ENCODE measurements at places on chromosomes 11 and 22.

- DNase-seq, result no peak
Observed at GRCh38 chr22:36218648-36219193, 17.1 kb upstream of the APOL4 start.

GRCh38 chr22:23257889-23258825 lies 77.8 kb downstream of the BCR start:
- no peak for DNase-seq

- DNase-seq, result no peak
Observed at GRCh38 chr11:23569134-23569533, 708.9 kb upstream of the CCDC179 start.

GRCh38 chr11:69152733-69153421 lies 2.9 kb upstream of the SMIM38 start:
- peak; percentile 31 for DNase-seq

DNA sequence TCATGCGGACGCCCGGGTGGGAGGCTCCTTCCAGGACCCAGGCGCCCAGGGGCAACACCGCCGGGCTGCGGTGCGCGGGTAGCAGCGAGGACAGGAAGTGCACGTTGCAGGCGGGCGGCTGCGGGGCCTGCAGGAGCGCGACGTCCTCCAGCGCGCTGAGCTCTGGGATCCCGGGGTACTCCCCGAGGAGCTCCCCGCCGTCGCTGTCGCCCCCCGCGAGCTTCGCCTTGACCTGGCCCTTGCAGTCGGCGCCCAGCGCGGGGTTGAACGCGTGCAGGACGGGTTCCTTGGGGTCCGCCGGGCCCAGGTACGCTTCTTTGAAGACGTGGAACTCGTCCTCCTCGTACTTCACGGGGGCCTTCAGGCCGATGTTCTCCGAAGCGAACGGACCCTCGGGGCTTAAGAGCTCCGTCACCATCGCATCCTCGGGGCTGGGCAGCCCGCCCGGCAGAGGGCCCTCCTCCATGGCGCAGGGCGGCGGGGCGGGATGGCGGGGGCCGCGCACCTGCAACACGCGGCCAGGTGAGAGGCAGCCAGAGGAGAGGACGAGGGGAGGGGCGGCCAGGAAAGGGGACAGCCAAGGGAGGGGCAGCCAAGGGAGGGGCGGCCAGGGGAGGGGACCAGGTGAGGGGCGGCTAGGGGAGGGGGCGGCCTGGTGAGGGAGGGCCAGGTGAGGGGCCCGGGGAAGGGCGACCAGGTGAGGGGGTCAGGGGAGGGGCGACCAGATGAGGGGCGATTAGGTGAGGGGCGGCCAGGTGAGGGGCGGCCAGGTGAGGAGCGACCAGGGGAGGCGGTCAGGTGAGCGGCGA lies 921 bp downstream of the TESMIN start:
- DNase-seq, result peak; percentile 87

GRCh38 chr11:30573951-30574350 lies 12.2 kb downstream of the MPPED2 start:
- DNase-seq, result no peak

- DNase-seq, result no peak
Observed at GRCh38 chr11:134815404-134815803, 403.4 kb upstream of the B3GAT1 start.

DNA sequence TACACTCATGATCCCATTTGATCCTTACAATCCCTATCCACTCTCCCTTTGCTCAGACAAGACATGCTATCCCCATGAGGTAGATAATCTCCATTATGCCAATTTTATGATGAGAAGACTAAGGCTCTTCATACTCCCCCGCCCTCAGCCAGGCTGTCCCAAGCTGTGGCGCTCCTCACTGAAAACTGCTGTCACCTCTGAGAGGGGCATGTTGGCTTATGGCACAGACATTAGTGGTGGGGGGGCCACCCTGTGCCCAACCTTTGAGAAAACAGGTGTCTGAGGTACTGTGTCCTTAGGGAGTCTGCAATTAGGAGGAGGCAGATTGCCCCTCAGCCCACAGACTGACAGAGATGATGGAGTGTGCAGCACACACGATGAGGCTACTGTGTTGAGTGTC lies 2.4 kb downstream of the DDTL start:
- DNase-seq, result no peak

DNA sequence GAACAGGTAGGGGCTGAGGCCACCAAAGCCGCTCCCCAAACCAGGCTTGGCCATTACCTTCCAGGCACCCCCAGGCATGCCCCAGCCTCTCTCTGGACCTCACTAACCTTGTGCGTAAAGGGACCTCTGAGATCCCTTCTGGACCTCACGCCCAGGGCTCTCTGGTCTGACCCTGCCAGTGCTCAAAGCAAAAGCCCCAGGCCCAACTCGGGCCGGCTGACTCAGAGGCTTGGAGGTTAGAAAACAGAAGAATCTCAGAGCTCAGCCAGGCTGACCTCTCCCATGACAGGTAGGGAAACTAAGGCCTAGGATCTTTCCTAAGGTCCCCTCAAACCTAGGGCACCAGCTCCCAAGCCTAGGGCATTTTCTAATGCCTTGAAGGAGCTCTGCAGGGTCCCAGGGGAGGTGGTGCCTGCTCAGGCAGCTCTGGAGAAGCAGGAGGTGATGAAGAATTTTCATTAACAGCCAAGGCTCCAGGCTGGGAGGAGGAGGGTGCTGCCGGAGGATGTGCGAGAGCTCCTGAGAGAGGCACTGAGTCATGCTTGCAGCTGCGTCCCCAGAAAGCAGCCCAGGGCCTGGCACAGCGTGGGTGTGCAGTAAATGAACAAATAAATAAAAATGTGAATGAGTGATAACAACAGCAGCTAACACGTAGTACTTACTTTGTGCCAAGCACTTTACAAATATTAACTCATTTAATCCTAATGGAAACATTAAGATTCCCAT lies 25.6 kb downstream of the ARRB1 start:
- no peak for DNase-seq

GRCh38 chr22:31488988-31489617 lies 539 bp downstream of the EIF4ENIF1 start:
- DNase-seq, result peak; percentile 65

DNA sequence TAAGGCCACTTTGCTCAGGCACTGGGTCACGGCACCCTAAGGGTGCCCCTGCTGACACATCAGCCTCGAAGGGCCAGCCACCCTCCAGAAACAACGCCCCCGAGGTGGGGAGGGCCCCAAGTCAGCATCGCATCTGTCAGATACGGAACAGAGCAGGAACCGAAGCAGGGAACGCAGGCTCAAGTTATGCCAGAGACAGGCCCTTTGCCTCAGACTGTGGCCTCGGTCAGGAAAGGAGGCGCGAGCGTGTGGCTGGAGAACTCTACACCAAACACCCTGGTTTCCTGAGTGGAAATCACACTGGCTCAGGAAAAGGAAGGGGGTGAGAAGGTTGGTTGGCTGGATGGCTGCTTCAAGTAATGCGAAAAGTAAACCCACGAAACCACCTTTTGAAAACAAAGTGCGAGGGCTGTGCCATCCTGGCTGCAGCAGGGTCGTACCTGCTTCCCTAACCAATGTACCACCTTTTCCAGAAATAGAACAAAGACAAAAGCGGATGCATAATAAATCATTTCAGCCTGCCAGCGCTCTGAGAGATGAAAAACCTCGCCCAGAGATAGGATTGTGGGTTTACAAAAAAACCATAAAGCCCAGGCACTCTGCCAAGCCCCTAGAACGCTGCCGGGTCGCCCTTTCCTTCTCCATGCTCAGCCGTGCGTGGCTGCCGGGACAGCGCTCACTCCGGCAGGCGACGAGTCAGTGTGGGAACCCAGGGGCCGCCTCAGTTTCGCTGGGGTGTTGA lies 38.6 kb downstream of the TRMU start:
- no peak for DNase-seq

- DNase-seq, result no peak
Observed at GRCh38 chr11:111476956-111477355, 35.2 kb downstream of the BTG4 start.

DNA sequence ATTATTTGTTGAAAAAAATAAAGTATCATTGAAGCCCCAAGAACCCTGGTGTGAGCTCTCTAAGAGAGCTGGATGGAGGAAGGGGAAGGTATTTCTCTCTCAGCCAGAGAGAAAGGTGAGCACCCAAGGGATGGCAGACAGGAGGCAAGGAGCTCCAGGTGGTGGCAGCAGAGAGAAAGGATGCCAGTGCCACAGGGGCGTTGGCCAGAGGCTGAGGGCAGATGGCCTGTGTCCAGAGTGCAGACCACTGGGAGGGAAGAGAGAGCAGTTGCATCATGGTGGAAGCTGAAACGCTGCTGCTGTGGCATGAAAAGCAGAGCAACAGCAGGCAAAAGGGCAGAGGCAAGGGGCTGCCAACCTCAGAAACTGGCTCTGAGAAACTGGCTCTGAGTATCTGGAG lies 8.5 kb downstream of the SPON1 start:
- DNase-seq, result peak; percentile 59

DNA sequence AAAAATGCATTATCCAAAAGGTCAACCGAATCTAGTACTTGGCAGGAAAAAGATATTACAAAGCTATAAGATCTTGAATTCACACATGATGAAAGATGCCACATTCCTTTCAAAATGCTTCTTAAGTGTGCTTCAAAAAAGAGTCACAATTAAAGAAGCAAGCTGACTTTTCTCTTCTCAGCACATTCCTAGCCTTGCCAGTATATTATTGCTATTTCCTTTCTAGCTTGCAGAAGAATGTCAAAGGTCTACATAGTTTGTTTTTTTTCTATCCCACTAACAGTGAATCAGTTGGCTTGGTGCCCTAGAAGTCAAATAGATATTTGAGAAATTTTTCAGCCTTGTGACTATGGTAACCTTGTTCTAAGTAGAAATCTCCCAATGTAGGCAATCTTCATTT lies 56.8 kb downstream of the GUCY1A2 start:
- no peak for DNase-seq

- peak; percentile 25 for DNase-seq
Observed at GRCh38 chr11:3809624-3809928, 1.2 kb downstream of the PGAP2 start.

DNA sequence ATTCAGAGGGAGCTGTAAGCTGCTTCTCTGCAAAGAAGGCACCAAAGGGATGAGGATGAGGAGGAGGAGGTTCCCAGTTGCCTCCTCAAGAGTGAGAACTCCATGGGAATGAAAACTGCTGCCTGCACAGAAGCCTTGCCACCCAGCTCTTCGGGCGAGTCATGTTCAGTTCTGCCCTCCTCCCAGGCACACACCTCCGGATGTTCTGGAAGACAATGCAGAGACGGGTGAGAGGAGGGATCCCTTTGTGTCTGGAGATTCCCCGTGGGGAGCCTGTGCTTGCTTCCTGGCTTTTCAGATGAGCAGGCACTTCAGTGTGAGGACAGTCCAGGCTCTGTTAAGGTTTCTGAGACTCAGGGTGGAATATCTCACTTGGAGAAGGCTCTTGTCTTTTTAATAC lies 295.6 kb downstream of the DDX10 start:
- peak; percentile 37 for DNase-seq

DNA sequence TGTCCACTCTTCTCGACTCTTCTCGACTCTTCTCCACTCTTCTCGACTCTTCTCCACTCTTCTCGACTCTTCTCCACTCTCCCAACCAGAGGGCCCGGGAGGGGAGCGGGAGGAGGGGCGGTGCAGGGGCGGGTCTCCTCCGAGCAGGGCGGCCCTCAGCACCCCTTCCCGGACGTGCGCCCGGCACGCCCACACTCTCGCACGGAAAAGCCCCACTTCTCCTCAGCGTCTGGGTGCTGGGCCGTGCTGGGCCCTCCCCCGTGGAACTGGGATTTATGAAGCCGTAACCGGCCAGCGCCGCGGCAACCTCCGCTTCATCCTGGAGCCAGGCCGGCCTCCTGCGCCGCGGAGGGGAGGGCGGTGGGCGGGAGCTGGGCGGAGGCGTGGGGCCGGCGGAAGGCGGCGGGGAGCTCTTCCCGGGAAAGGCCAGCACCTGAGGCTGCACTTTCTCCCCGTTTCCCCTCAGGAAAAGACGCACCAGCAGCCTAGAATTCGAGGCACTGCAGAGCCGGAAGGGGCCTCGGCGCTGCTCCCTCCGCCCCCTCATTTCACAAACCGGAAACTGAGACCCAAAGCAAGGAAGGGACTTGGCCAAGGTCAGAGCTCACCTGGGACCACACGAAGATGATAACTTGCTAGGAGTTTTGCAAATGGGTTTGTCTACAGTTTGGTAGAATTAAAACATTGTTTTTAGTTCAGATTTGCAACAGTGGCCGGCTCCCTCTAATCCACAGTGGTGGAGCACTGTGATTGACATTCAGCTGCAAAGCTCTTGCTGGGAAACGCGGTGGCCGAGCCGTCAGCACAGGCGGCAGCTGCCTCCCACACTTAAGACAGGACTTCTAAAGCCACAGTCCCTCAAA lies 31.6 kb upstream of the JAM3 start:
- DNase-seq, result peak; percentile 82

- DNase-seq, result no peak
Observed at GRCh38 chr11:14746857-14747395, 103.3 kb downstream of the PDE3B start.

DNA sequence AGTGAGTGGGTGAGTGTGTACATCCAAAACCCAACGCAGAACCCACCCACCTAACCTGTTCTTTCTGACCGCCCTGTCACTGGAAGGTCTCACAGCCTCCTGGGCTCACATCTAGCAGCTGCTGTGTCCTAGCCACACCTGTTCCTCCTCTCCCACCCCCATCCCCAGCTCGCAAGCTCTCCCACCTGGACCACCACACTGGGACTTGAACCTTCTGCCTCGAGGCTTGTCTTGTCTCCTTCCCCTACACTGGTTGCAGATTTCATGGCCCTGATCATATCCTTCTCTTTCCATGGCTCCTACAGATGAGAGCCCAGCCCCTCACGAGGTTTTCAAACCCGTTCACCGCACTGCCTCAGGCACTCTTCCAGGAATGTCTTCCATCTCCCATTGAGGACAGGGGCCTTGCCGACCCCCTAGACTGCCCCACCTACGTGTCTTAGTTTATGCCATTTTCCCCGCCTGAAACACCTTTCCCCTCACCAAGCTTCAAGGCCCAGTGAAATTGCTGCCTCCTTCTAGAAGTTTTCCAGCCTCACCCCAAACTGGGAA lies 6.7 kb downstream of the IFITM10 start:
- no peak for DNase-seq

GRCh38 chr22:29838599-29838956 lies 504 bp upstream of the ASCC2 start:
- no peak for DNase-seq

- no peak for DNase-seq
Observed at GRCh38 chr11:128324531-128325141, 262.7 kb downstream of the ETS1 start.

DNA sequence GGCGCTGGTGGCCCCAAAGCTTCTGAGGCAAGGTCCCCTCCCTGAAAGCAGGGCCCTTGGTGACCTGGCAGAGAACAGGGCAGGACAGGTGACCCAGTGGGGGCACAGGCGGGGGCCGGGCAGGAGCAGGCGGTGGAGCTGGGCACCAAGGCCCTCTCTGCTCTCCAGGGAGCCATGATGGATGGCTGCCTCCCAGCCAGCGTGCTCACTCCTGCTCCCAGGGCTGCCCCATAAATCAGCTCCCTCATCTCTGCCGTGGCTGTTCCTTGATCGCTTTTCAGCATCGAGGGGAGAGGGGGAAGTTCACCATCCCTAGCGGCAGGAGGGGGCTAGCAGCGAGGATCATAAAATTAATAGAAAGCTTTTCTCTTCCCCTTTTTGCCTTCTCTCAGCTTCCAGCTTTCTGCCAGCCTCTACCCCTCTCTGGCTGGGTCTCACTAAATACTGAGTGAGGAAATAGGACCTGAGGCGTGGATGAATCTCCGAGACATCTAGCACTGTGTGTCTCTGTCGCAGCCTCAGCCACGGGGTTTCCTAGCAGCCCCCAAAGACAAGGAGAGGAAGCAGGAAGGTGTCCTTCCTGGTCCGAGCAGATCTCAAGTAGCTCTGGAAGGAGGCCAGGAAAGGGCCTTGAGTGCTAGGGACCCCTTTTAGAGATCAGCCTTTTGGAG lies 22.2 kb upstream of the ELFN2 start:
- no peak for DNase-seq

GRCh38 chr22:25598609-25599008 lies 34.1 kb downstream of the GRK3 start:
- no peak for DNase-seq

Measured in GM23338 (cell line).